ENCODE measurements at places on chromosomes 1 and 21.

- peak; percentile 10 for DNase-seq
Observed at GRCh38 chr21:35840197-35840799, 220.0 kb downstream of the SETD4 start.

DNA sequence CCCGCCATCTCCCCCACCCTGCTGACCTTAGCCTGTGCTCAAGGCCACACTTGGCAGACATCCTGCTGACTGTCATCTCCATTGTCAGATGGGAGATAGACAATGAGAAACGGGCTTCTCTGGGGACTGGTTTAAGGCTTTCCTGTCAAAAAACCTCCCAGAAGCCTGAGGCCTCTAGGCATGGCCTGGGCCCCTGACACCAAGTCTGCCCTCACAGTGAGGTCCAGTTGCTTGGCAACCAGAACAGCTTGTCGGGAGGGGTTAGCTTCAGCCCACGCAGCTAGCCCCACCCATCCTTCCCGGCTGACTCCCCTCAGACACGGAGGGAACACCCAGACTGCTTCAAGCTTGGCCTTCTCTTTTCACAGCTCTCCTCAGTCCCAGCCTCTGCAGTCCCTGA lies 11.0 kb downstream of the PLEKHA6 start:
- DNase-seq, result no peak

DNA sequence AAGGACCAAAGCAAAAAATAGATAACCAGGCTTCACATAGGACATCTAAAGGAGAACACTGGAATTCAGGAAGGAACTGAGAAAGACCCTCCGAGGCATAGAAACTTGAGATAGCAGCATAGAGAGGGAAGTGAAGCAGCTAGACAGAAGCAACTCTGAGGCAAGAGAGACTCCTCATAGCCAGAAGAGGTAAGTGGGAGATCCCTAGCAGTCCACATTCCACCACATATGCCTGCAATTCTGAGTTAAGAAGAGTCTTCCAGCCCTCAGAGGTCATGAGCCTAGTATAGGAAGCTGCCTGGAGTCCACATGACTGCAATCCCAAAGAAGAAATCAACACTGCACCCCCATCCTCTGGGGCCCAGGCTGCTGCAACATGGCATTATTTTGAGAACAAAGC lies 13.9 kb upstream of the FGGY start:
- DNase-seq, result no peak

- no peak for DNase-seq
Observed at GRCh38 chr1:28466226-28466778, 39.5 kb upstream of the RCC1 start.

DNA sequence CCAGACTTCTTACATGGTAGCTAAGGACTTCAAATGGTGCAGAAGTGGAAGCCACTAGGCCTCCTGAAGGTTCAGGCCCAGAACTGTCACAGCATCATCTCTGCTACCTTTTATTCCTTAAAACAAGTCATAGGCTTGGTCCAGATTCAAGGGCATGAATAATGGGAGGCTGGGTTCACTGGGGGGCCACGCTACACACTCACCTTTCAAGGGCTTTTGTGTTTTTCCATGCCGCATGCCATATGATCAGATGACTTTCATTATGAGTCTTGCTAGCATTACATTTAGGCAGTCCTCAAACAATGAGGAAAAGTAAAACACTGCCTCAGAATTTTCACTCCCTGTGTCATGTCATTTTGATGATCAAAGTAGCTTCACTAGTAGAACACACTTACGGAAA lies 83.4 kb downstream of the VPS26C start:
- DNase-seq, result no peak

- DNase-seq, result no peak
Observed at GRCh38 chr1:147246044-147246690, 3.7 kb downstream of the CHD1L start.

DNA sequence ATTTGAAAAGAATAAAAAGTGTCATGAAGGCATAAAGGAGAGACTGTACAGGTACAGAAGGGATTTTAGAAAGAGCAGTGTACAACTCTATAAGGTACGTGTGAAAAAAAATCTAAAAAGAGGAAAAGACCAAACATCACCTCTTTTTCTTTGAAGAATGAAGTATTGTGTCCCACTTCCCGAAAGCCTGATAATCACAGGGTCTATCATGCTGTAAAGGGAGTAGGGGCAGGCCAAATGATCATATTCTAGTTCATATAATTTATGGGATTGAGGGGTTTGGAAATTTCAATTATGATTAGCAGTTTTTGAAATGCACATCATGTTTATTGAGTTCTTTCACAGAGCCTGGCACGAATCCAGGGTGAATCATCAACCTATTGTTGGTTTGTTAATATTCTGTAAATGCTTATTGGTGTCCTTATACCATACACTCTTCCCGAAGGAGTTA lies 910 bp upstream of the RERE start:
- DNase-seq, result no peak

DNA sequence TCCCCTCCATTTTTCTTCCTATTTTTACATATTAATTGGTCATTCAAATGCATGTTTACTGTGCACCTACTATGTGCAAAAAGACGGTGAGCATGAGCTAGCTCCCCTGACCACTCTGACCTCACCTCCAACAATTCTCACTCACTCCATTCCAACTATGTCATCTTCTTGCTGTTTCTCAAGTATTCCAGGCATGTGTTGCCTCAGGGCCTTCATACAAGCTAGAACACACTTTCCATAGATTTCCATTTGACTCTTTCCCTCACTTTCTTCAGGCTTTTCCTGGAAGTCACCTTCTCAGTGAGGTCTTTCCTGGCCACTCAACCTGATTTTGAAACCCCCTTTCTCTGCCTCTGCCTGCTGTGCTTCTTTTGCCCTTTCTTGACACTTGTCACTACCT lies 32.6 kb downstream of the CHIA start:
- DNase-seq, result no peak

DNA sequence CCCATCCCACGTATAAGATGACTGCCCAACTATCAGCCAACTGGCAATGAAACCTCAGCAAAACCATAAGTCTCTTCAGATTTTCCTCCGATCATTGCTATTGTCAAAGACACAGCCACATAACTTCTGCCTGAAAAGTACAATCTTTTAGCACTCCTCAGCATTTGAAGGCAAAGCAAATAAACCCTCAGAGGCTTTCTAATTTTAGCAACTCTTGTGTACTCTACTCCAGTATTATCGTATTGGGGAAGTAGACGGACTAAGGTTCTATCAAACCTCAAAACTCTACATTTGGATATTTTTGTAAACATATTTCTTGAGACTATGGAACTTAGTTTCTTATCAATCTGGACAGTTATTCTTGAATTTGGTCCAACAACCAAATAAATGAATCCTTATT lies 1206.2 kb upstream of the NCAM2 start:
- no peak for DNase-seq

GRCh38 chr1:232404227-232404626 lies 225.7 kb downstream of the SIPA1L2 start:
- DNase-seq, result no peak

DNA sequence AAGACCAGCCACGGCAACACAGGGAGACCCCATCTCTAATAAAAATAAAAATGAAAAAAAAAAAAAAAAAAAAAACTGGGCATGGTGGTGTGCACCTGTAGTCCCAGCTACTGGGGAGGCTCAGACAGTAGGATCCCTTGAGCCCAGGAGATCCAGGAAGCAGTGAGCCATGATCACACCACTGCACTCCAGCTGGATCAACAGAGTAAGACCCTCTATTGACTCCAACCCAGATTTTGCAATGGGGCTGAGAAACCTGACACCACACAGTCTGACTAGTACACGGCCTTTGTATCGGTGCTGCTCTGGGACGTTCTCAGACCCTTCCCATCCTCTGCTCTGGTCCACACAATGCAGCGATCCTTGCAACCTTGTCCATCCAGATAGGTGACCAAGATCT lies 31.8 kb downstream of the SPATA21 start:
- no peak for DNase-seq

DNA sequence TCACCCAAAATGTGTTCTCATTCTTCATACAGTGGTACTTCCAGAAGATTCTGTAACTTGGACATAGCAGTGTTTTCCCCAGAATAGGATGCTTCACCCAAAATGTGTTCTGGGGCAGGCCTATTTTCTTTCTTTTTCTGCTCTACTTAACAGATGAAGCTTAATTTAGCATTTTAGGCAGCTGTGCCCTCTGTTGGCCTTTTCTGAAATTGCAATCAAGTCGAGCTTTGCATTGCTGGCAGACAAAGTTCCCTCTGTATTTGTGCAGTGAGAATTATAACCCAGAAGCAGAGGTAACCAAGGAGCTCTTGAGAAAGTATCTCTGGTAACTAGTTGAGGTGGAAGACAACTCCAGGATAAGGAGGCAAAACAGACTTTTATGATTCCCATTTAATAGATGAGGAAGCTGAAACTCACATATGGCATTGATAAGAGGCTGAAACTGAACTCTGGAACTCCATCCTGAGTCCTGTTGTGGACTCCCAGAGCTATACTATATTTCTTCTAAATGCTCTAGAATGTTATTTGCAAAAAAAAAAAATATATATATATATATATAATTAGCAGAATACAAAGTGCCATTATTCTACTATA lies 50.3 kb upstream of the L1TD1 start:
- peak; percentile 25 for DNase-seq

DNA sequence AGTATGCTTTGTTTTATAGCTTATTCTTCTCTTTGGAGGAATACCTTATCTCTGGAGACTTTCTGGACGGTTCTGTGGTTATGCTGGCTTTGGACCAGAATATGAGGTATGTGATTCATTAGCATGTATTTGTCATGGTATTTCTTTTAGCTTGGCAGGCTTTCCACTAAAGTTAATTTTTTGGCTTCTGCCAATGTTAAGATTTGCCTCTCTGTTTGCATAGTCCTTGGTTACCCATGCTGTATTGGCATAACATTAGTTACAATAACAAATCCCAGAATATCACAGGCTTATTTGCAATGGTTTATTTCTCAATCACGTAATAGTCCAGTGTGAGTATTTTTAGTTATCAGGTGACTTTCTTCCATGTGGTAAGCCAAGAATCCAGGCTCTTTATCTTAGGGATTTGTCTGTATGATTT lies 9.7 kb downstream of the ZMPSTE24 start:
- DNase-seq, result no peak

Data from caudate nucleus (tissue), 63 donors.